ENCODE measurements at places on chromosomes 16 and 17.

DNA sequence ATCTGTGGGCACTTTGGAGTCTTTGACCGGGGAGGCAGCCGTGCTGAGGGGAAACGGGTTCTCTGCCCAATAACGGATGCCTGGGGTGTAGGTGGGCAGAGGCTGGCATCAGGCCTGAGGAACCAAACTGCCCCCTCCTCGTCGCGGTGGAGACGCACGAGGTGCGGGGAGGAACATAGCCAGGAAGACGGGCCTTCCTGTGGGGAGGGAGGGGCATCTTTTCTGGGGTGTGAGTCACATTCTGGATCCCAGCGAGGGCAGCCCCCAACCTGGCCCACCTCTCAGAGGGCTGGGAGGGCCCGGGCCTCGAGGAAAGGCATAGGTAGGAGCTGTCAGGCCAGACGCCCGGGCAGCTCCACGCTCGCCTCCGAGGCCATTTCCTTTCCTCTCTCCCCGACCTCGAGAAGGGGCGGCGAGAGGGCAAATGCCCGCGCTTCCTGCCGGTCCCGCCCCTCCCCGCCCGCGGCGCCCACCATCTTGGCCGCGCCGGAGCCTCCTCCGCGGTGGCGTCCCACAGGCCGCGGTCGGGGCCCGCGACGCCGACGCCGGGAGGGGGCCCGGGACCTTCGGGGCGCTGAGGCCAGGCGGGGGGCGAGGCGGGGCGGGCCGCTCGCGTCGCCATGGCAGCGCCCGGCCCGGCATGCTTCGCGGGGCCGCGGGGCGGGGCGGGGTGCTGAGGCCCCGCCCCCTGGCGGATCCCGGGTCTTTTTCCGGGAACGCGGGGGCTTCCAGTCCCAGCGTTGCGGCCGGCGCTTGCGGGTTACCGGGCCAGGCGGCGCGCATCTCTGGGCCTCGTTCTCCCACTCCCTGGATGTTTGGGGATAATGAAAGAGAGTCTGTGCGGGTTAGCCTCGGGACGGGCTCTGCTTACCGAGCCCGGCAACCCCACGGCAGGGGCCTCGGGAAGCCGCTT, 13.2 kb downstream of the RAI1 start:
- DNase-seq: peak; percentile 37

- DNase-seq: no peak
These were observed 16.0 kb upstream of the DLX4 start for GRCh38 chr17:49952912-49953497.

DNA sequence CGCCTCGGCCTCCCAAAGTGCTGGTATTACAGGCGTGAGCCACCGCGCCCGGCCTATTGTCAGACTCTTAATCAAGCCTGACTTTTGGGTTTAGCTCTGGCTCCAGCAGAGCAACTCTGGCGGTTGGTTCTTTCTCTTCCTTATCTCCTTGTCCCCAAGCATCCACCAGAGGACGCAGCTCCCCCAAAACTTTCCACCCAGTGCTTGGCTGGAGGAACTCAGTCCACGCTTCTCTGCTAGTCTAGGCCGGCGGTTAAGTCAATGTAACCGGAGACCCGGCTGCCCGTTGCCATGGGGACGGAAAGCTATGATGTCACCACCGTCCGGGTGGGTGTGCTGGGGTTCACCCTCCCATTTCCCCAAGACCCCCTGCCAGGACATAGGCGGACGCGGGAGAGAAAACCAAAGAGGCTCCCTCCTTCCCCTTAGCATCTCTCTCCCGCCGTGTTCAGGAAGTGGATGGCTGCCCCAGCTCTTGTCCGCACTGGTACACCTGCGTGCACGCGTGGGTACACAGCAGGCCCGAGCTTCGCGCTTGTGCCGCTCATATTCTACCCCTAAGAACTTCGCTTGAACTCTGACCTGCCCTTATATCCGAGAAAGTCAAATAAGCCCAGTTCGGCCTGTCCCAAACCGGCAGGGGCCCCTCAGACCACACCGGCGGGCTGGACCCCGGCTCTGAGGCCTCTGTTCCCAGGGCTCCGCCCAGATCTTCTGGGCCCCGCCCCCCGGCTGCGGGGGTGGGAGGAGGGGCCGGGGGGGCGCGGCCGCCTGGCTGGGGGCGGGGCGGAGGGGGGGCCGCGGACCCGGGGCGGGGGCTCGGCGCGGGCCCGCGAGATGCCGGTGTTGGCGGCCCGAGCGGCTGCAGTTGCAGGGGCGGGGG, at the start of gene RND2:
RND2 (plus strand) TSS at position 825 of the 883 bp plus-strand sequence. CDS start 117 bp downstream, outside the sequence.
- DNase-seq: peak; percentile 73

DNA sequence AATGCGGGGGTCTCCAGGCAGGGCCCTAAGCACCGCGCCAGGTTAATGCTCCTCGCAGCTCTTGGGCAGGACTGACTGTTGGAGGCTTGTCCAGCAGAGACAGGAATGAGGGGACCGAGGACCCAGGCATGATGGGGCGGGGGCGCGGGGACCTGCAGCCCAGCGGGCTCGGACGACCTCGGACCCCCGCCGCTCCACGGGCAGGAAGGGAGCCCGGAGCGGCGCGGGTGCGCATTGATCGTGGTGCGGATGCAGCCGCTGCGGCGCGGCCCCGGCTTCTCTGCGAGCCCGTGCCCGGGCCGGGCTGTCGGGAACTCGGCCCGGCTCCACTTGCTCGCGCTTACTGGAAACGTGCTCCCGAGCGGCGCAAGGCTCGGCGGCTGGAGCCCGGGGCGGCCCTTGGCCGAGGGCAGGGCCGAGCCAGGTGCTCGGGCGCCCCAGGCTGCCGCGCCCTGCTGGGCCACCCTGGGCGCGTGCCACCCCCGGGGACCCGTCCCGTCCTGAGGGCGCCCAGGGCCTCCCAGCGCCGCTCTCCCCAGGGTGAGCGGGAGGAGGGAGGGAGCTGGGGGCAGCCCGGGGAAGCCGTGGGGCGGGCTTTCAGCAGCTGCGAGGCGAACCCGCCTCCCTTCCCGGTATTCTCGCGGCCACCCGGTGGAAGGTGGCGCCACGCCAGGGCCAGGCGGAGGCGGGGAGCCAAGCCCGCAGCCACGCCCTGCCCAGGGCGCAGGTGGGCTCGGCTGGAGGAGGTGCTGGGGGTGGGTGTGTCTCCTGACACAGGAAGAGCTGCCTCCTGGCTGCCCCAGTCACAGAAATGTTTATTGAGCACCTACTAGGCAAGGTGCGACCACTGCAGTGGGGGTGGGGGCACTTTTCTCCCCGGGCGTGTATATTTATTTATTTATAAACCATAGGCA, 45.9 kb downstream of the SOCS3 start:
- no peak for DNase-seq

All from GOT3 (cell line).